ENCODE measurements at places on chromosomes 13 and 19.

- DNase-seq: no peak
Observed at GRCh38 chr19:36837176-36837905, 846 bp downstream of the ZNF790 start.

DNA sequence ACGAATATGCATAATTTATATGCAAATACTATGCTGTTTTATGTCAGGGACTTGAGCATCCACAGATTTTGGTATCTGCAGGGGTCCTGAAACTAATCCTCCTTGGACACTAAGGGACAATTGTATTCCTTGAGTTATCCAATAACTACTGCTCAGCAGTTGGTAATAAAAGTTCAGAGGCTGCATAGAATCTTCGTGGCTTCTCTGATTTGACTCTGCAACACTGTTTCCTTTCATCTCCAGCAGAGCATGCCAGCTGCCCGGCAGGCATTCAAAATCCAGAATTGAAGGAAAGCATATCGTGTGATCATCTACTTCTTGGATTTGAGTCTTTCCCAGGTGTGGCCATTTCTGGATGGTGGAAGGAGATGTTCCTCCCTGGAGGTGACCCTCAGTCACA is 64.5 kb upstream of the MRI1 start:
- no peak for DNase-seq

DNA sequence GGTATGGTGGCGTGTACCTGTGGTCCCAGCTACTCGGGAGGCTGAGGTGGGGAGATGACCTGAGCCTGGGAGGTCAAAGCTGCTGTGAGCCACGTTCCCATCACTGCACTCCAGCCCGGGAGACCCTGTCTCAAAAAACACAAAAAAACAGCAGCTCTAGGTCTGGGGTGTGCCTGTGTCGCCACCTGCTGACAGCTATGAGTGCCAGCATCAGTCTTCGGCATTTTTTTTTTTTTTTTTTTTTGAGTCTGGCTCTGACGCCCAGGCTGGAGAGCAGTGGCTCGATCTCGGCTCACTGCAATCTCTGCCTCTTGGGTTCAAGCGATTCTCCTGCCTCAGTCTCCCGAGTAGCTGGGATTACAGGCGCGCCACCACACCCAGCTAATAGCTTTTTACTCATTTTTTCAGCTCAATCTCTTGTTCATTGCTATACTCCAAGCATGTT is 10.1 kb downstream of the AP2S1 start:
- no peak for DNase-seq

DNA sequence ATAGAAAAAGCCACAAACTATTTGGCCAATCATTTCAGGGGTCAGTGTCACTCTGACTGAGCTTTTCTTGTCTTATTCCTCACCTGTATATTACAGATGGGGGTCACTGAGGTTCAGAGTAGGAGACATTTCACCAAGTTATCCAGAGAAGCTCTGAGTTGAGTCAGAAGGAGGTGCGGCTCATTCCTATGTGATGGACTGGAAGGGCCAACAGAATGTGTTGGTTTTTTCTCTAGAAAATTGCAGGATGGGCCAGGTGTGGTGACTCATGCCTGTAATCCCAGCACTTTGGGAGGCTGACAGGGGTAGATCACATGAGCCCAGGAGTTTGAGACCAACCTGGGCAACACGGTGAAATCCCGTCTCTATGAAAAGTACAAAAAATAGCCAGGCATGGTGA is 24.5 kb upstream of the ZNF83 start:
- DNase-seq: no peak

DNA sequence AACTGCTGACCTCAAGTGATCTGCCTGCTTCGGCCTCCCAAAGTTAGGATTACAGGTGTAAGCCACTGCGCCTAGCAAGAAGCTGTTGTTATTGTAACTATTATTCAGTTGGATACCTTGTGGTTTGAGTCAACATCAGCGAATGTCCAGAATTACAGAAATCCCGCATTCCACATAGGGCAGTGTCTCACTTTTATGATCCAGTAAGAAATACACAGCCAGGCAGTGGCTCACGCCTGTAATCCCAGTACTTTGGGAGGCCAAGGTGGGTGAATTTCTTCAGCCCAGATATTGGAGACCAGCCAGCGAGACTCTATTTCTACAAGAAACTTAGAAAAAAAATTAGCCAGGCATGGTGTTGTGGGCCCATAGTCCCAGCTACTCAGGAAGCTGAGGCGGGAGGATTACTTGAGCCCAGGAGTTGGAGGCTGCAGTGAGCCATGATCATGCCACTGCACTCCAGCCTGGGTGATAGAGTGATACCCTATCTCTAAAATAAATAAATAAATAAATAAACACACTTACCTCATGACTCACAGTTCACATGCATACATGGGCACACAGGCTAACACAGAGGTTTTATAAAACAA is 43.8 kb downstream of the SPTBN4 start:
- no peak for DNase-seq

GRCh38 chr13:51794964-51795363 is 9.0 kb downstream of the DHRS12 start:
- no peak for DNase-seq

DNA sequence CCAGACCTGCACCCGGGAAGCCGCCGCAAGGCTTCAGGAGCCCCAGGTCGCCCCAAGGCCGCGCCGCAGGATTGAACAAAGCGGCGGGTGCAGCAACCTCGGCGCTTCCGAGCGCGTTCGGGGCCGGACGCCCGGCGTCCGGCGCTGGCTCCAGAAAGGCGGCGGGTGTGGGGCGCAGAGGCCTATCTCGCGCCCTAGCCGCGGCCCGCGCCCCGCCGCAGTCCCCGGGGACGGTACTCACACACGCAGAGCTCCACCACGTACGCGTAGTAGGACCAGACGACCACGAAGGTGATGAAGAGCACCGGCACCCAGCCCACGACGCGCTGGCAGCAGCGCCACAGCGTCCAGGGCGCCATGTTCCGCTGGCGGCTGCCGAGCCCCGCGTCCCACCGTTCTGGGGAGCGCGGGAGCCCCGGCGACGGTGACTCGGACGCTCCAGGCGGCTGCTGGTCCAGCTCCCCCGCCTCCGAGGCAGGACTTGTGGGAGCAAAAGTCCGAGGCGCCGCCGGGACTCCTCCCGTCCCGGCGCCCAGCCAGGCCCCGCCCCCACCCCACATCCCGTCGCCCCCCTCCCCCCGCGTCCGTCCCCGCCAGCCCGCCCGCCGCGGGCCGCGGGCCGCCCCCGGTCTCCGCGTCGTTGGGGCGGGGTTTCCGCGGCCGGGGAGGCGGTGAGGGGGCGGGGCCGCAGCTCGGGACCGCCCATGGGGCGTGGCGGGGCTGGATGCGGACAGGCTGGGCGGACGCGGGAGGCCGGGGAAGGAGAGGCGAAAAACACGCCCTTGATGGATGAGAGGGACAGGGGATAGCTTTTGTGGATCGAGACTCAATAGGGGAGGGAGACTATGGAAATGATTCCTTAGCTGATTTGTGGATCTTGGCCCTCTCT is at the start of gene ZDHHC20:
TSS of gene ZDHHC20 (minus strand) at position 491 of the 889 bp plus-strand sequence. CDS start at position 359, 132 bp downstream.
- peak; percentile 88 for DNase-seq

DNA sequence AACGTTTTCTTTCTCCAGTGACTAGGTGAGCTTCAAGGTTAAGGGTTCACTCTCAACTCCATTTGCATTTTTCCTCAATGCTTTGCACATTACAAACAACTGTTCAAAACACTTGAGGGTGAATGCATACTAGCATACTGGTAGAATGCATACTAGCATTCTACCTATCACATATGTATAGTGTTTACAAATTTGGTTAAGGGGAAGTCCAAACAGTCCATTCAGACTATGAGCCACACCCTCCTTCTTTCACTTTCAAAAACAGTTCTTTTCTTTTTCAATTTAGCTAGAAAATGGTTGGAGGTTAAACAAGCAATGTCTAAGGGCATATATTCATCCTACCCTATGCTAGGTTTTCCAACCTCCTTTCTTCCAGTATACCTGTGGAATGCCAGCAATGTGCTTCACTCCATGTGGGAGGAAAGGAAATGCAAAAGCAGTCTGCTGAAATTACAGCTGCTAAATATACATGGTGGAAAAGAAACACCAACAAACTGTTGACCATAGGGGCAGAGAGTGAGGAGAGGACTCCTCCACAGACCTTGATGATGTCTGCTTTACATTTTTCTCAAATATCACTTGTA is 102.6 kb downstream of the DOCK9 start:
- no peak for DNase-seq

GRCh38 chr13:58207501-58207900 is 576.0 kb downstream of the PCDH17 start:
- DNase-seq: no peak

DNA sequence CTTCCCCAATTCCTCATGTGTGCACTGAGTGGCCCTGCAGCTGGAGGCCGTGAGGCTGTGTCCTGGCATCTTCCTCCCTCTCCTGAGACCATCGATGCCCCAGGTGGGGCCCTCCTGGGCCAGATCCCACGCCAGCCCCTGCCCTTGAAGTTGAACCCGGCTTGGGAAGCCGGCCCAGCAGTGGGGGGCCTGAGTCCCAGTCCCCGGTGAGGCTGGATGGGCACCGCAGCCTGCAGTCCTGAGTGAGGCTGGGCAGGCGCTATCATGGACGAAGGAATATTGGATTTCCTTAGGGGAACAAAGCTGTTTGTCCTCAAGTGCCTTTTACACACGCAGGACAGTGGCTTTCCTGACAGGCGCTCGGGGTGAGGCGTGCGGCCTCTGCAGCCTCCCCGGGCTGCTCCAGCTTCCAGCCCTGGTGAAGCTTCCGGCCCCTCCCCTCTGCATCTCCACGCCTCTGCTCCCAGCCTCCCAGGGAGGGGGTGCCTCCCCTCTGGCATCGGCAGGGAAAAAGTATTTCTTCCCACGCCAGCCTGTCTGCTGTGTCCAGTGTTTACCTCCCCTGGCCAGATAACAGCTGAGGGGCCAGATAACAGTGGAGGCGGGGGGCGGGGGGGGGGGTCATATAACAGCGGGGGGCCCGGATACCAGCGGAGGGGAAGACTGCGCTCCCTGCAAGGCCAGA is 159.5 kb downstream of the KDM4B start:
- DNase-seq: no peak

DNA sequence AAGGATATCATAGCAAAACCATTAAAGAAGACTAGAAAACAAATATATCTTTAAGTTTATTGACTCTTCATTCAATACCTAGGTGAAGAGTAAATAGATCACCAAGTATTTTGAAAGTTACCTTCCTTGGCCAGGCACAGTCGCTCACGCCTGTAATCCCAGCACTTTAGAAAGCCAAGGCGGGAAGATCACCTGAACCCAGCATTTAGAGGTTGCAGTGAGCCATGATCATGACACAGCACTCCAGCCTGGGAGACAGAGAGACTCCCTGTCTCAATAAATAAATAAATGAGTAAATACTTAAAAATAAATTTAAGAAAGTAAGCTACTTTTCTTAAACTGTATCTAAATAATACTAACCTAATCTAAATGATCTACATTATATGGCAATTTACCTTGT is 8.9 kb upstream of the WBP4 start:
- no peak for DNase-seq

DNA sequence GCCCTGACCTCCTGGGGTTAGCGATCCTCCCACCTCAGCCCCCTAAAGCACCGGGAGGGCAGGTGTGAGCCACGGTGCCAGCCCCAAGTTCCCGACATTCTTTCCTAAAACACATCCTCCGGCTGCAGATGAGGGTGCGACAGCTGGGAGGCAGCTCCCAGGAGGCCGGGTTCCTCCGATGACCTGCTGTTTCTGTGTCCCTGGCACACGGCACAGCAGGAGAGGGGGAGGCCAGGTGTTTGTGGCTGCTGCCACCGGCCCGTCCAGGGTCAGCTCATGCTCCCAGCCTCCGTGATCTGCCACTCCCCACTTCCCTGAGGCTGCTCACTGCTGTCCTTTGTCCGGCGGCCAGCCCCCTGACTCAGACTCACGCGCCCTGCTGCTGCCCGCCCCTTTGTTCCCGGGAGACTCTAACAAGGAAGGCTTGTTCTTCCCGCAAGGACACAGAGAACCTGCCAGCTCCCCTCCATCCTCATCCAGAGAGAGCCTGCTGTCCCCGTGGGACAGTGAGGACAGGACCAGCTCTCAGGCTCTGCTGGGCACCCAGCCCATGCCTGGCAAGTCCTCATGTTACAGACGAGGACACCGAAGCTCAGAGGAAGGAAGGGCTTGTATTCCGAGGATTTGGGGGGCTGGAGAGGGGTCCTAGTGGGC is 10.6 kb upstream of the MADCAM1 start:
- no peak for DNase-seq

DNA sequence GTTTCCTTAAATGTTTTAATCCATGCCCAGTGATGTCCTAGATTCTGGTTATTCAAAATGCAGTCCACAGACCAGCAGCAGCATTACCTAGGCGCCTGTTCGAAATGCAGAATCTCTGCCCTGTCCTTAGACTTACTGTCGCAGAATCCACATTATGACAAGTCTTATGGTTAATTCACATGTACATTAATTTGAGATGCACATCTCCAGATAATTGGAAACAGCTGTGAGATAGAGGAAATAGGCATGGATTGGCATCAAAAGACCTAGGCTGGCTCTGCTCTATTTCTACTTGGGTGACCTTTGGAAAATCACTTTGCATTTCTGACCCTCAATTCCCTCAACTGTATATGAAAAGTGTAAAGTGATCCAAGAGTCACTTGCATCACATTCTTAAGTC is 700.7 kb downstream of the DIAPH3 start:
- DNase-seq: no peak

GRCh38 chr19:7662657-7663056 is 6.2 kb upstream of the RETN start:
- DNase-seq: no peak
